Neural progenitor cell (in vitro differentiated cells): ENCODE measurements at places on chromosomes 1 and 21.

GRCh38 chr21:15182731-15183130 lies 117.9 kb upstream of the NRIP1 start:
- DNase-seq = no peak

DNA sequence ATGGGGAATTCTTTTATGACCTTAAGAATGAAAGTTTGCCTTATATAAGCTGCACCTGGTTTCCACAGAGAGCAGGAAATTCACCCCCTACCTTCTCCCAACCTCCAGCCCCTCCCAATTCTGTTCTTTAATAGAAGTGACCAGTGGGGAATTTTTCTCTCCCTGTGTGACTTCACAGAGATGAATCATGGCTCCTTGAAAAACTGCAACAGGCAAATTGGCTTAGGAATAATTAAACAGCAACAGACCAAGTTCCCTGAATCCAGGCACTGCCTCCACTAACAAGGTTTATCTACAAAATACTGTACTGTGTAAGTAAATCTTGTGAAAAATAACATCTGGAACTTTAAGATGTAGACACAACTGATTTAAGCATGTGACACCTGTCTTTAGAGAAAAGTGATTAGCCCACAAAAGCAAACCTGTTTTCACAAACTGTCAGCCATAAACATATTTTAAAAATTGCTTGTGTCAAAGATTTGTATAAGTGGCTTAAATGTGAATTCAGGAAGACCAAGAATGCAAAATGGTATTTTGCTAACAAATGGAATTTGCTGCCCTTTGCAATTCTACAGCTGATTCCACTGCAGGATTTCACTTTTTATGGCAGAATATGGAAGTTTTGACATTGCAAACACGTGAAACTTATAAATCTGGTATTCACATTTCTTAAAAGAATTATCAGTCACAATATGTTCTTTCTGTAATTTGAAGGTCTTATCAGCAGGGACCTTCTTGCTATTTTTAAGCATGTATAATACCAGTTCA lies 54.0 kb downstream of the ALG14 start:
- DNase-seq = no peak

DNA sequence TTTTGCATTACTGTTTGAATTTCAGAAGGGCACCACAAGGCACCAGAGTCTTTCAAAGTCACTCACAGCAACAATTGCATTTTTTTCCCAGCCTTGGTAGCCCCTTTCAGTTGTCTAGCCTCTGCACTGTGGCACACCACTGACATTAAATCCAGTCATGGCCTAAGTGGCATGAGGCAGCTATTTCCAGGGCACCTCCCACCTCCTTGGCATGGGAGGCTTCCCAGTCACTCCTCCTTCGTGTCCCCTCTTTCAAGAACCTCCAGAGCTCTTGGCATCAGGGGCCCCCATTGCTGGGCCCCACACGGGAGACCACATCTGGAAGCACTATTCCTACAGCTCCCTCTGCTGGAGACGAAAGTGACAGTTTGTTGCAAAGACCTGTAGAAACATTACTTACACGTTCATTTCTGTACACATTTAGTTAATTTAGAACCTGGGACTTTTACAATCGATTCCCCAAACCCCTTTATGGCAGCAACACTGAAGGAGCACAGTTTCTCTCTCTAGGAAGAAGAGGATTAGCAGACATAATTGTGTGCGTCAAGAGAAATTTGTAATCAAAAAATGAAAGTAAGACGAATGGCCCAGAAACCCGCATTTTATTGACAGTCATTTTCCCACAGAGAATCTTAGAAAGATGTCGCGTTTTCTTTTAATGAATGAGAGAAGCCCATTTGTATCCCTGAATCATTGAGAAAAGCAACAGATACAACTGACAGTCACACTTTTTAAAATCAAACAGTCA lies 5.7 kb upstream of the CHD5 start:
- peak; percentile 72 for DNase-seq

- DNase-seq = no peak
These were observed 1.9 kb upstream of the TMEM125 start for GRCh38 chr1:43267818-43268425.

DNA sequence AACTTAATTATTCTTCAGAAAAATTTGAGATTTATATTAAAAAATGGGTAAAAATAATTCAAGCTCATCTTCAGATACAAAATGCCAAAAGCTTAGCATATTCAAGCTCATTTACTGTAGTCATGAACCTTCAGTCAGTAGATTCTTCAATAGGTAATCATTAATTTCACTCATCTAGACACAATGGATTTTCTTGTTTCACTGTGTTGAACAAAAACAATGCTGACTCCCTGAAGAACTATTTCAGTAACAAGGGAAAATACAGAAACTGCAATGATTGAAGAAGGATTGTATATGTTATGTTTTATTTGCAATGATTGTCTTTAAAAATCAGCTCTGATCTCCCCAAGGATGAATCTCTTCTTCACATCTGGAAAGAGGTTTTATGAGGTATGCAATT lies 9.2 kb upstream of the HOOK1 start:
- DNase-seq = no peak

DNA sequence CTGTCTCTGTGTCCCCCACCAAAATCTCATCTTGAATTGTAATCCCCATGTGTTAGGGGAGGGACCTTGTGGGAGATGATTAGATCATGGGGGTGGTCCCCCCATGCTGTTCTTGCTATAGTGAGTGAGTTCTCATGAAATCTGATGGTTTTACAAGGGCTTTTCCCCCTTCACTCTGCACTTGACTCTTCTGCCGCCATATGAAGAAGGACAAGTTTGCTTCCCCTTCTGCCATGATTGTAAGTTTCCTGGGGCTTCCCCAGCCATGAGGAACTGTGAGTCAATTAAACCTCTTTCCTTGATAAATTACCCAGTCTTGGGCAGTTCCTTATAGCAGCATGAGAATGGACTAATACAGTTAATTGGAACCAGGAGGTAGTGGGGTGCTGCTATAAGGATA lies 137.1 kb upstream of the RAB4A start:
- no peak for DNase-seq

DNA sequence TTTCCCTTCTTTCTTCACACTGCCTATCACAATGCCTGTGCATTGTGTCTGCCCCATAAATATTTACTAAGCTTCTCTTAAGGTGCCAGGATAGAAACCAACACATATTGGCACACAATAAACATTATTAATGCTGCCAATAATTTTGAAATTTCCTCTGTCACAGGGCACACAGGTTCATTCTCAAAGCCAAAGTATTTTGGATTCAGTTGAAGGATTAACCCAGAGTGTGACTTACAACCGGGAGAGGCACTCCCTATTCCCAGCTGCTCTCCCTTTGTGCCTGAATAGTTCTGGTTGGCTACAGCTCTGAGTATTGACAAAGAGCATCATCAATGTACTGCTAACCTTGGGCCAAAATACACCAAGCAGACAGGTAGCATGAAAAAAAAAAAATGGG lies 46.6 kb upstream of the ATP1A1 start:
- DNase-seq = no peak

- DNase-seq = no peak
These were observed 8.3 kb upstream of the GPR89B start for GRCh38 chr1:147919896-147920295.

GRCh38 chr1:15938628-15939161 lies 37.2 kb downstream of the ZBTB17 start:
- no peak for DNase-seq

DNA sequence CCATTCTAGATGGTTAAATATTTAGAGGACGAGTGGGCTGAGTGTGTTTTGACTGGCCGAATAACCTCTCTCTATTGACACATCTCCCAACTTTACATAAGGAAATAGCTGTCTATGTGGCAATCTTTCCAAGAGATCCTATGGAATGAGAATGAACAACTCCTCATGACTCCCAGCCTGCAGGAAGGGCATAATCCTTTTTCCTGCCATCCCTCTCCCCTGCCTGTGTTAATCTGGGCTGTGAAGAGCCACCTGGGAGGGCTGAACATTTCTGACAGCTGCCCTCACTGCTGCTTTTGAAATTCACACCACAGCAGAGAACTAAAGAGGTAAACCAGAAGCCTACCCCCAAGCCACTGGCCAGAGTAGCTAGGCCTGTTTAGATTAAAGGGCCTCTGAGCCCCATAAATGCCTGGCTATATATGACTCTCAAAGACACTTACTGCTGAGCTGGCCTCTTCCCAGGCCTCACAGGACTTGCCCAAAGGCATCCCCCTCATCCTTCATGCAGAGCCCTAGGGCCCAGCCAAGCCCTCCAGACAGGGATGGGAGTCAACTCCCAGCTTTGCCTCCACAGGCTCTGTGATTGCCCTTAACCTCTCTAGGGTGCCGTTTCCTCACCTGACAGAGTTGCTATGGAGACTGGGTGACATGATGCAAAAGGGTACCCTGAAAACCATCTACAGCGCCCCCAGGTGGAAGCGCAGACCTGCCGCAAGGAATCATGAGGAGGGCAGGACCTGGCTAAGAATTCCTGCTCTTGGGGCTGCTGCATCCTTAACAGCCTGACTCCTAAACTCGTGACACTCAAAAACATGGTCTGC lies 42.0 kb upstream of the LDLRAP1 start:
- DNase-seq = peak; percentile 62

GRCh38 chr1:221715321-221716169 lies 26.3 kb downstream of the DUSP10 start:
- peak; percentile 32 for DNase-seq

DNA sequence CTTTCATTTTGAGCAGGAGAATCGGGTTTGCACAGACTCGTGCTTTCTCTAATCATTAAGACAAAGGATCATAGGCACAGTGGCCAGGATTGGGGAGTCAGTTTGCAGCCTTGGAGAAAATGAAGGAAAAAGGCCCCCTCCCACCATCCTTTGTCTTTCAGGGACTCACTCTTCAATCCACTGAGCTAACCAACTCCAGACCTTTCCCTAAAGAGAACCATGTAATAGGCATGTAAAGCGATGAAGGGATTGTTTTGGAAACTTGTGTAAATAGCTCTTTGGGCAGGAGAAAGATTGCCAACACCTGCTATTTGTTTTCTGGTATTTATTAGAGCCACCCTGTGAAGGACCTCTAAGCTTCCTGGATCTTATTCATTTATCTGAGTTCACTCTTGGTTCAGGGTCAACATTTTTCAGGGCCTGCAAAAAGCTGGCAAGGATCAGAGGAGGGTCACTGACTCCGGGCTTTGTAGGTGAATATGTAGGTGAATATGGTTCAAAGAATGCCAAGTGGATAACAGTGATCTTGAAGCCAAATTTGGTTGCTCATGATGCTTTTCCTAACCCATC lies 192.6 kb upstream of the FGGY start:
- DNase-seq = no peak

- DNase-seq = no peak
These were observed 71.0 kb upstream of the GNG4 start for GRCh38 chr1:235720544-235720943.

DNA sequence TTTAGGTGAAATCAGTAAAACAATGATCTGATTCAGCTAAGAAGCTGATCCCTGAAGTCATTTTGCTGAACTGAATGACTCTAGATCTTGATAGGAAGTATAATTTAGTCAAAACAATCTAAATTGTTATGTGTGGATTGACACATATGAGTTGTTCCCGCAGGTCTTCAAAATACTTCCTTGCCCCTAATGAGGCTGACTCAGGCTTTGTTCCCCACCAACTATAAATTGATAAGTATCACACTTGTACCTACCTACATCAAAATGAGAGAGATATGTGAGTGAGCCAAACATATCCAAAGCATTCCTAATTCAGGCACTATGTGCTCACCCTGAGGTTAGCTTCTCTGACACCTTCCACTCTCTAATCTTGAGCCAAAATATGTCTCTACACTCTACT lies 507.1 kb downstream of the PLPP3 start:
- no peak for DNase-seq

DNA sequence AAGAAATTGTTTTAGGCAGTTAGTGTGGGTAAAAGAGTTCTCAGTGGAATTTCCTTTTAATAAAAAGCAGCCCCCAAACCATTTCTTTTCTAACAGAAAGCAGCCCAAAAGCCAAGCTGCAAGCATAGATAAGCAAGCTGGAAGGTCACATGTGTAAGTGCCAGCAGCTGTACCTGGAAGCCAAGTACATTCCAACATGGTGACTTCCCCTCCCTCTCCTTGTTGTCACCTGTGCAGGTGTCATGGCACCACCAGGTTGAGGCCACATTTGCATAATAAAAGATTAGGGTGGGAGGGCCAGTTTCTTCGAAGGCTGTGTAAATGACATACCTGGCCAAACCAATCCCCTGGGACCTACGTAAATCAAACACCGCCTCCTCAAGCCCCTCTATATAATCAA lies 240.3 kb upstream of the RAB4A start:
- DNase-seq = no peak

DNA sequence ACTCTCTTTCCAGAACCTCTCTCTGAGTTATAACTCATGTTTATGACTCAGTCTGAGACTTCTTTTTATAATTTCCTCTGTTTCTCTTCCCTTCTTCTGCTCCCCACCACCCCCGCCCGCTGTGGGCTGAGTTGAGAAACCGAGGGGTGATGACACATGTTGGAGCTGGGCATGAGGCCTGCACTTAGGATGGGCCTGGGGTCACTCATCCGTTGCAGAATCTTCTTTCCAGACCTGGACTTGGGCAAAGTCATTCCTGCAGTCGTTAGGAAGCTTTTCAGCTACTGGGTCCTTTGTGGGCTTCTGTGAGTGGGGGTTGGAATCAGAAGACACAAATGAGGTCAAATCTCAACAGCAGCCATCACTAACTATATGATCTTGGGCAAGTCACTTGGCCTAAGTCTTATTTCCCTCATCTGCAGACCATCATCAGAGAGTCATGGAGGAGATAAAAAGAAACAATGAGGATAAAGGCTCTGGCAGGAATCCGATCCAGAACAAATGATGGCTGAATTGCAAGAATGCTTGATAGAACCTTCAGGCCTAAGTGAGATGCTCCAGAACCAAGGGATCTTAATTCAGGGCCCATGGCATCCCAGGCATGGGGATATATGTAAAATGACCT lies 53.4 kb downstream of the RPS6KA1 start:
- DNase-seq = no peak

DNA sequence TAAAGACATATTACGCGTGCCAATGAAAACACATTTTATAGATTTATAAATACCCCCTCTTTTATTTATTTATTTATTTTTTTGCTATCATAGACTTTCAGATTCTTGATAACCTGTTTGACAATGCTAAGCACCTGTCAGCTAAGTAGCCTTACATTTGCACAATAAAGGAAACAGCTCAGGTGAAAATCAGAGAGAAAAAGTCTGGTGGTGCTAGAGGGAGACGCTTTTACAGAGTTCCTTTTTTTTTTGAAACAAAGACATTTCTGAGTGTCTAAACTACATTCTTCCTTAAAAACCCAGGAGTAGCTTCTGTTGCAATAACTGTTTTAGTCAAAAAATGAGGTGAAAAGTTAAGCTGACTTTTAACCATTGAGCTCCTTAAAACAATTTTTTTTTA lies 1611.6 kb downstream of the NCAM2 start:
- DNase-seq = no peak

GRCh38 chr1:6538956-6539355 lies 15.4 kb downstream of the NOL9 start:
- DNase-seq = no peak

GRCh38 chr1:4563586-4563985 lies 90.8 kb upstream of the AJAP1 start:
- DNase-seq = no peak
